ENCODE measurements at places on chromosomes 6 and 20. TPM values are rescaled to one million over a fixed set of nuclear protein-coding genes. Genes with fewer than 3 reads are reported as not detected.

Gene PI16
- 0.09 TPM for polyA plus RNA-seq

Gene LST1
- polyA plus RNA-seq = 0.18 TPM

Gene NKX2-4
- polyA plus RNA-seq = not detected

Gene C6orf163
- 0.78 TPM for polyA plus RNA-seq

Gene OOEP
- not detected for polyA plus RNA-seq

Gene CCM2L
- not detected for polyA plus RNA-seq

Gene MDFI
- polyA plus RNA-seq = not detected

Gene SLC17A1
- polyA plus RNA-seq = not detected

Gene TCP1
- 144 TPM for polyA plus RNA-seq

Gene RBPJL
- not detected for polyA plus RNA-seq

Gene ZNF165
- 0.38 TPM for polyA plus RNA-seq

Gene RNF144B
- polyA plus RNA-seq = 1.4 TPM

Gene EYS
- 0.04 TPM for polyA plus RNA-seq

Gene XKR7
- polyA plus RNA-seq = not detected

Gene PBX2
- 59.5 TPM for polyA plus RNA-seq

Gene AKAP12
- 27.7 TPM for polyA plus RNA-seq

Gene C6orf120
- polyA plus RNA-seq = 13.2 TPM

Gene FOXC1
- 7.8 TPM for polyA plus RNA-seq

Gene LY6G5C
- 3.1 TPM for polyA plus RNA-seq

Gene HLA-DQB1
- polyA plus RNA-seq = not detected

Gene PROKR2
- polyA plus RNA-seq = not detected

Gene FAM83C
- polyA plus RNA-seq = not detected

Gene GLP1R
- not detected for polyA plus RNA-seq

Gene ZNF311
- polyA plus RNA-seq = 0.74 TPM

Gene BACH2
- 0.01 TPM for polyA plus RNA-seq

Gene SDHAF4
- polyA plus RNA-seq = 9.3 TPM

Gene SMPDL3A
- 10.4 TPM for polyA plus RNA-seq

Gene TUBB2B
- polyA plus RNA-seq = 13.3 TPM

Gene JPH2
- polyA plus RNA-seq = 9.5 TPM

Gene SLC22A3
- not detected for polyA plus RNA-seq

Gene ECT2L
- not detected for polyA plus RNA-seq

Gene EHMT2
- polyA plus RNA-seq = 19.3 TPM

Gene PAK5
- not detected for polyA plus RNA-seq

Gene FRS3
- polyA plus RNA-seq = 3.3 TPM

Gene EFCAB8
- polyA plus RNA-seq = not detected

Gene ULBP1
- polyA plus RNA-seq = 2.6 TPM

Gene RAD21L1
- 0.18 TPM for polyA plus RNA-seq

Gene SASH1
- polyA plus RNA-seq = 30.4 TPM

Data from BJ (cell line).